ELR (cell line): ENCODE measurements at places on chromosomes 3 and 15.
A peak's percentile ranks its signal among the peaks of the same experiment; 100 is the strongest.

DNA sequence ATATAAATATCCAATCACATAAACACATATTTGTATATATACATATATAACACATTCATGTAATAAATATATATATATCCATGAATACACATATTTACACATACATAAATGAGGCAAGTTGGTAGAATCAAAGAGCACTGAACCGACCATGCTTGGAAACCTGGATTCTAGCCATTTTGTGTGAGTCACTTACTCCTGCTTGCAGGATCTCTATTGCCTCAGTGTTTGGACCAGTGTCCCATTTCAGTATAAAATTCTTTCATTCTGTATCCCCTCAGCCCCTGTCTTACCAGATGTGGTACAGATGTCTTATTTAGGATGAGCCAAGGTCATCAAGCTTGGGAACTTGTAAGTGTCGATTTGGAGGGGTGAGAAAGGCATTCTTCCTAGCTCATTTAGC lies 391.4 kb upstream of the FRG2C start:
- peak; percentile 4 for DNase-seq

- DNase-seq, result no peak
Measured at GRCh38 chr3:187966096-187966495, 187.9 kb upstream of the LPP start.

DNA sequence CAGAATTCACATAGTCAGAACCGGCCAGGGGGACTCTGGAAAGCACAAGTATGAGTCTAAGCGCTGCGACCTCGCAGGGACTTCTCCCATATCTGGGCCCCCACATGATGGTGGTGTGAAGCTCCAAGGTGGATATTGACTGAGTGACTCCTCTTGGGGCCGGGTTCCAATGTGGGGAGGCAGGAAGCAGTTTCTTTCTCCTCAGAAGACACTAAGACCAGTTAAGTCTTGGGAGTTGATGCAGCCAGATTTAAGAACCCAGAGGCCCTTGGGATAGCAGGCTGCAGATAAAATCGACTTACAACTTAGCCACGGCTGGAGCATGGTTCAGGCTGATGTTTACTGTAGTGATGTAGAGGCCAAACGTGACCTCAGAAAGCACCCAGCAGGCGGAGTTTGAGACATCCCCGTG lies 55.4 kb upstream of the KLF13 start:
- no peak for DNase-seq

DNA sequence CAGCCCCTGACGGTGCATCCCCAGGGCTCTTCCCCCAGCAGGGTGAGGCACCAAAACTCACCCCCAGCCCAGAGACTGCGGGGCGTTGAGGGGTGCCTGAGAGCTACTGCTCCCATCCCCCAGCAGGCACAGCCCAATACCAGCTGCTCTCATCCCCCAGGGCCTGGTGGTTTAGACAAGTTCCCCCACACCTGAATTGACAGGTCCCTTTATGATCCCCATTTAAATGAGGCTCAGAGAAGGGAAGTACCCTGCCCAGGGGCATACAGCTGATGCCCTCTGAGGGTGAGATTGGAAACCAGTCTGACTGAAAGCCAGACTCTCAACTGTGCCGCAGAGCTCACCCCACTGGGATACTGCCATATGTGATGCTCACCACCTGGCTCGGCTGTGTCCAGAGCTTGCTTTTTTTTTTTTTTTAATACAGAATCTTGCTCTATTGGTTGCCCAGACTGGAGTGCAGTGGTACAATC lies 20.1 kb downstream of the DUSP7 start:
- DNase-seq, result no peak

DNA sequence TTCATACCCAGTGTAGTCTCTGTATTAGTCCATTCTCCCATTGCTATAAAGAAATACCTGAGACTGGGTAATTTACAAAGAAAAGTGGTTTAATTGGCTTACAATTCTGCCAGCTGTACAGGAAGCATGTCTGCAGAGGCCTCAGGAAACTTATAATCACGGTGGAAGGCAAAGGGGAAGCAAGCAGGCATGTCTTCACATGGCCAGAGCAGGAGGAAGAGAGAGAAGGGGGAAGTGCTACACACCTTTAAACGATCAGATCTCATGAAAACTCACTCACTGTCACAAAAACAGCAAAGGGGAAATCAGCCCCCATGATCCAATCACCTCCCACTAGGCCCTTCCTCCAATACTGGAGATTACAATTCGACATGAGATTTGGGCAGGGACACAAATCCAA lies 6.3 kb upstream of the PARP14 start:
- no peak for DNase-seq

DNA sequence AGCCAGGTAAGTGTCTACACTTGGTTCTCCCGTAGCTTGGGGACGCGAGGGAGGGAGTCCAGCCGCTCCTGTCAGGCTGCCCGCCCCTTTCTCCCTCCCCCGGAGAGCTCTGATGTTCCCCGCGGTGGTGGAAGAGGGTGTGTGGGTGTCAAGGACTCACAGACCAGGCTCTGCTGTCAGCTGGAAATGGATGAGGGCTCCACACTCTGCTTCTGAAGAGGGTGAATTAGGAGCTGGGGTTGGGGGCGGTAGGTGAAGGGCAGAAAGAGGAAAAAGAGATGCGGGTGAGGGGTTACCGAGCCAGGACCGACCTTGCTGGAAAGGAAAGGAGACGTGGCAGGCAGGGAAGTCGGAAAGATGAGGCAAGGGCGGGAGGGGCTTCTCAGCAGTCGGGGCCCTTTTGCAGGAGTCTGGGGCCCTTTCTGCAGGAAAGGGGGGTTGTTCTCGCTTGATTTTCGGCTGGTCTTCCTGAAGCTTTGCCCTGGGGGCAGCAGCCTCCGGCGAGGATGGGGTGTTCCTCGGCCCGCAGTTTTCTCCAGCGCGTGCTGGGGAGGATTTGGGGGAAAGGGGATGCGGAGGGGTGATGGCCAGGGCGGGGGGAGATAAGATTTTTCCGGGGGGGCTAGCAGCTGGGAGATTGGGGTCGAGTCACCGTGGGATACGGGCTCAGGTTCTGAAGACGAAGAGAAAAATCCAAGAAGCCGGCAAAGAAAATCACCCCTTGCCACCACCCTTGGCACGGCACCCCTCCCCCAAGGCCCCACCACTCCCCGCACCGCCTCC lies 602 bp upstream of the BAHD1 start:
- peak; percentile 45 for DNase-seq

DNA sequence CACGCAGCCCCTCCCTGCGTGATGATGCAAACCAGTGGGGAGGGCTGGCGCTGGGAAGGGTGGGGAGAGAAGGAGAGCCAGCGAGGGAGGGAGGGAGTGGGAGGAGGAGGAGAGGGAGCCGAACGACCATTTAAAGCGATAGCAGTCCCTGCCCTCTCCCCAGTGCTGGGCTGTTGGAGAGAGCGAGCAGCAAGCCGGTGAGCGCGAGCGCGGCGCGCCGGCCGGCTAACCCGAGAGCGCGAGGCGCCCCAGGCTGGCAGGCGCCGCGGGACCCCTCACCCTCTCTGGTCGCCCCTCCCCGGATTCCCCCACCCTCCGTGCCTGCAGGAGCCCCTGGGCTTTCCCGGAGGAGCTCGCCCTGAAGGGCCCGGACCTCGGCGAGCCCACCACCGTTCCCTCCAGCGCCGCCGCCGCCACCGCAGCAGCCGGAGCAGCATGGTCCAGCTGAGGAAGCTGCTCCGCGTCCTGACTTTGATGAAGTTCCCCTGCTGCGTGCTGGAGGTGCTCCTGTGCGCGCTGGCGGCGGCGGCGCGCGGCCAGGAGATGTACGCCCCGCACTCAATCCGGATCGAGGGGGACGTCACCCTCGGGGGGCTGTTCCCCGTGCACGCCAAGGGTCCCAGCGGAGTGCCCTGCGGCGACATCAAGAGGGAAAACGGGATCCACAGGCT lies at the start of gene GRM7:
Gene GRM7 (plus strand): TSS at position 162 of the 671 bp plus-strand sequence.
- no peak for DNase-seq

DNA sequence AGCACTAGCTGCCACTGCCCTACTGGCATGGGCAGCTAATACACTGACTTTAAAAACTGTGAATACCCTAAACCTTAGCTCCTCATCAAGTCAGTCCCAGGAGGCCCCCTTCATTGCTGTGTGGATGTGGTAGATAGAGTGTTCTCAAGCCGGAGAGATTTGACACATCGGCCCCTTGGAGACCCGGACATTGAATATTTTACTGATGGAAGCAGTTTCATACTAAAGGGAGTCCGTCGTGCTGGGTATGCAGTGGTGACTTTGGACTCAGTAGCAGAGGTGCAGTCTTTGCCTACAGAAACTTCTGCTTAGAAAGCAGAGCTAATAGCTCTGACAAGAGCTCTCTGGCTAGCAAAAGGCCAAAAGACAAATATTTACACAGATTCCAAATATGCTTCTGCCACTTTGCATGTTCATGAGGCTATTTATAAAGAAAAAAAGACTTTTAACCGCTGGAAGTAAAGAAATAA lies 17.5 kb downstream of the CCR4 start:
- no peak for DNase-seq

DNA sequence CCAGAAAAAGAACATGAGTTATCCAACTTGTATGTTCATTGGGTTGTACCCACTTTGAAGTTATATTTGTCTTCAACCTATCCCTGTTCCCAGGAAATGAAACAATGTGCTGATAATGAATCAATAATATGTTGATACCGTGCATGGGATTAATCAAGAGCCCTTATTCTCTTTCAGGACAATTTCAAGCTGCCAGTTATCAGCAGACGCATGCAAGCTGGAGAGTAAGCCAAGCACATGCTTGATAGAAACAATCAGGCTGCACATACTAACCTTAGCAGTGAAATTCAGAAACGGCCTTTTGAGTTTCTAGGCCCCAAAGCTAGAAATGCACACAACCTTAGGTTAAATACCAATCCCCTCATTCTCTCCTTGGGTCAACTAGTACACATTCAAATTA lies 480.4 kb upstream of the AGTR1 start:
- DNase-seq, result no peak

DNA sequence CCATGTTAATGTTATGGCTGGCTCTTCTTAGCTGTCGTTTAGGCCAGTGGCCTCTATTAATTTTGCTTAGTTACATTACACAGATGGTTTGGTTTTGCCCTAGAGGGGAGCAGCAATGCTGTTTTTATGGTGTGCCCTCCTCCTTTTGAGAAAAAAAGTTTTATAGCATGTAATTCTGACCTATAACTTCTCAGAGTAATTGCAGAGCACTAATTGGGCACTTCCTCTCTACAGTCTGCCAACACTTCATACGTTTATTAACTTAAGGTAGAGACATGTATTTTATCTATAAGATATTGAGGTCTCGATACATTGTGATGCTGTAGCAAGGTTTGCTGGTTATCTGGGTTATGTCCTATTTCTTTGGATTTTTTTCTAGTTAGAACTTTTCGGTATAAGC lies 12.2 kb downstream of the SLC25A26 start:
- DNase-seq, result no peak

GRCh38 chr15:61141497-61142125 lies 87.5 kb downstream of the RORA start:
- no peak for DNase-seq

DNA sequence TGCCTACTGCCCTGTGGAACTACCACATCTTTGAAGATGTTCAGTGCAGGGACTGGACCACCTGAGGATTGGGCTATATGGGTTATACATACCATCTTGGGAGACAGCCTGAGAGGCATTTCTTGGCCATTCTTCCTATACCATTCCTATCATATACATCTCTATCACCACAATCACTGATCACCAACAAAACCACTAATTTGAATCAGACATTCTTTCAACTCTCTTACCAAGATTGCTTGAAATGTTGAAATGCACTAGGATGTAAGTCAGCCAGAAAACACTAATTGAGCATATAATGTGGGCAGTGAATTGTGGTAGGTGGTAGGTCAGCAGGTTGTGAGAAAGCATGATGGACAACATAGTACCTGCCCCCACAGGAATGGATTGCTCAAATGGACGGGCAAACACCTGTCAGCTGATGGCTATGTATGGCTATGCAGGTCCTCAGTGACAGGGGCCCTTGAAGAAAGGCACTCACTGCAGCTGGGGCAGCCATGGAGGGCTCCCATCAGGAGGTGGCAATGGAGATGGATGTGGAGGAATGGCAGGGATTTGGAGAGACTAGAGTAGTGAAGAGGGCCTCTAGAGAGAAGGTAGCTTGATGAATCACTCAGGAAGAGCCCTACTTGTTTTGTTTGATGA lies 49.1 kb downstream of the AMOTL2 start:
- DNase-seq, result peak; percentile 46

GRCh38 chr3:82556113-82556512 lies 794.7 kb upstream of the GBE1 start:
- no peak for DNase-seq
